GM13977 (cell line): ENCODE measurements at places on chromosomes 6 and 20.

GRCh38 chr20:48149902-48150301 is 364.6 kb upstream of the SULF2 start:
- DNase-seq, result no peak

GRCh38 chr6:106761160-106761559 is 131.8 kb downstream of the QRSL1 start:
- DNase-seq, result no peak

- no peak for DNase-seq
Observed at GRCh38 chr20:59399426-59400099, 99.2 kb downstream of the EDN3 start.

DNA sequence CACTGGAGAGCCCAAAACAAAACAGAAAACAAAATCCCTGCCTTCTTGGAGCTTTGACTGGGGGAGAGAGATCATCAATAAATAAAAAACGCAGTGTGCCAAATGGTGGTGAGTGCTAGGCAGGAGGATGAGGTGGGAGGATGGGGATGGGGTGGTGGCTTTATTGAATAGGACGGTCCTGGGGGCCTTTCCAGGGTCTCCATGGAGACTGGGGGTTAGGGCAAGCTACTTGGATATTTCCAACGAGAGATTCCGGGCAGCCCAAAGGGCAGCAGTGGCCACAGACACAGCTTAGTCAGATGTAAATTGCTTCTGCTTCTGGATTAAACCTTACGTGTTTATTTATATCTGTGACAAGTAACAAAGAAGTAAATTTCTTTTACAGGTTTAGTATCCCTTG is 700.1 kb downstream of the QKI start:
- no peak for DNase-seq
